NCI-H2081 treated with DMSO at 0.1 percent for 48 hours (cell line): ENCODE measurements at places on chromosomes 5 and 9.

GRCh38 chr5:152869971-152870370, 464.9 kb upstream of the NMUR2 start:
- DNase-seq, result no peak

DNA sequence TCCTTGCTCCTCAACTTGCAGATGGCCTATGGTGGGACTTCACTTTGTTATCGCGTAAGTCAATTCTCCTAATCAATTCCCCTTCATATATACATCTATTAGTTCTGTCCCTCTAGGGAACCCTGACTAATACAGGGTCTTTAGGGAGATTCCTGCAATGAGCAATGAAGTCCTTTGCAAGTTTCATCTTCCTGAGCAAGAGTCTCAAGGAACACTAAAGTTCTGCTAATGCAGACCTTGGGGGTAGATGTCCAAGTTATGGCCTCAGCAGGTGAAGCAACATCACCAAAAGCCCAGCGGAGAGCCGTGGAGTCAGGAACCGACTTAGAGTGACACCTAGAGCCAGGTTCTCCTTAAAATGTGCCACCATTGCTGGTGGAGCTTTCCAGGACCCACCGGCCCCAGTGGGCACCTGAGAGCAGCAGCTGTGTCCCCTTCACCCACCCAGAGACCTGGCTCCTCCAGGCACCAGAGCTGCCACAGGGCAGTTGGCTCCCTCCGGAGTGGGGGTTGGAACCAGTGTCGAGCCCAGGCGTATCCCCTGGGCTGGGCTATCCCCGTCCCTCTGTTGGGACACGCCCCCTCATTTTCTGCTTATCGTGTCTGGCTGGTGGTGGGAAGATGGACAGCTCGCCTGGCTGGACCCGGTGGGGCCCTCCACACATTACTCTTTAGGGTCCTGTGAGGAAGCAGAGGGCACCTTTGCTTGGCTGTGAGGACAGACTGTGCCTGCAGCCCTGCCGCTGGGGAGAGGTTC, 10.9 kb upstream of the FCN1 start:
- DNase-seq, result no peak

- no peak for DNase-seq
Measured at GRCh38 chr5:76986825-76987526, 34.1 kb downstream of the CRHBP start.

GRCh38 chr5:140136624-140137023, 10.9 kb downstream of the IGIP start:
- DNase-seq, result no peak

- no peak for DNase-seq
Measured at GRCh38 chr9:69535286-69535832, 136.8 kb downstream of the APBA1 start.

GRCh38 chr5:140875085-140876065, at the start of gene PCDHA12:
TSS of gene PCDHA12 (plus strand) at chr5:140875308. CDS start at chr5:140875473, 165 bp downstream.
- no peak for DNase-seq

- no peak for DNase-seq
Measured at GRCh38 chr9:95831810-95832209, 43.7 kb upstream of the ERCC6L2 start.

DNA sequence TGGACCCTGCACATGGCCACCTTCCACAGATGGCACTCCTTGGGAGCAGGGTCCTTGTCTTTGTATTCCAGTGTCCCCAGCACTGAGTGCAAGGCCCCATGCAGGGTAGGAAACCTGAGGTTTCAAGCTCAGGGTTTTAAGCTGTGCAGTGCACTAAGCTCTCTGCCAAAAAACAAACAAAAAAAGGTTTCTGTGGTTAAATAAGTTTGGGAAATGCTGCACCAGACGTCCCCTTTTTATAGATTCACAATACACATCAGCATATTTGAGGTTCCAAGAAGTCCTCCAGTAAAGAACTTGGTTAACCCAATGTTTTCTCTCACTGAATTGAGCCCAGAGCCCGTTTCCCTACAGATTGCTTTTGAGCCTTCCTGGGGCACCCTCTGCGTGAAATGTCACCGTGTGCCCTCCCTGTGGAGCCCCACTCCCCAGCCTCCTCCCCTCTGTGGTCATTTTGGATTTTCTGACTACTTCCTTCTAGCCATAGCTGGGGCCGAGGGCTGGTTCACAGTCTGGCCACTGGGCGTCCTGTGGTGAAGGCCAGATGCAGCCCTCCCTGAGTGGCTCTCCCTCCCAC, 17.1 kb downstream of the DELE1 start:
- no peak for DNase-seq

- no peak for DNase-seq
Measured at GRCh38 chr5:2991884-2992283, 240.4 kb upstream of the IRX2 start.

GRCh38 chr5:1546556-1546955, 22.8 kb upstream of the LPCAT1 start:
- no peak for DNase-seq

GRCh38 chr9:135565141-135565628, 3.6 kb downstream of the PAEP start:
- no peak for DNase-seq

DNA sequence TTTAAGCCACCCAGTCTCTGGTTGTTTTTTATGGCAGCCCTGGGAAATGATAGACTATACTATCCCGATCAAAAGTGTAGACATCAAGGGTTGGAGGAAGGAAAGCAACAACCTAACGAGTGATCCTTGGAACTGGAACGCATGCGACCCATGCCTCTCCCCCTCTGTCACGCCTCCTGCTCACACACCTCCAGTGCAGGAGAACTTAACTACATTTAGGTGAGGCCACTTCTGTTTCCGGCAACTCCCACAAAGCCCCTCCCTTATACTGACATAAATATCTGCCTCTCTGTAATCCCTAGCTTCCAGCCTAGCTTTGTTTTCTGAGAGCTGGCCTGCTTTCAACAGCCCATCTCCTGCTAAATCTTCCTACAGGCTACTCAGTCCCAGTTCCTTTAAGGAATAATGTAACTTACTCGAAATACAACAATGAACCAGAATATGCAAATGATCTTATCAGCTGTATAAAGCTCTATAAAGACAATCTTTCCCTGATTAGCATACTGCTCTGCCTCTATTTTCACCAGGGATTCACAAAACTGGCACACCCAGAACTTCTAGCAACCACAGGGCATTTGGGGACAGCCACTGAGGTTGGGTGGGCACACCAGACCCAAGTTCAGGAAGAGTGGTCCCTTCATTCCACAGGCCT, 73.9 kb downstream of the GABBR2 start:
- DNase-seq, result no peak

- no peak for DNase-seq
Measured at GRCh38 chr5:34707451-34708107, 51.5 kb downstream of the RAI14 start.

DNA sequence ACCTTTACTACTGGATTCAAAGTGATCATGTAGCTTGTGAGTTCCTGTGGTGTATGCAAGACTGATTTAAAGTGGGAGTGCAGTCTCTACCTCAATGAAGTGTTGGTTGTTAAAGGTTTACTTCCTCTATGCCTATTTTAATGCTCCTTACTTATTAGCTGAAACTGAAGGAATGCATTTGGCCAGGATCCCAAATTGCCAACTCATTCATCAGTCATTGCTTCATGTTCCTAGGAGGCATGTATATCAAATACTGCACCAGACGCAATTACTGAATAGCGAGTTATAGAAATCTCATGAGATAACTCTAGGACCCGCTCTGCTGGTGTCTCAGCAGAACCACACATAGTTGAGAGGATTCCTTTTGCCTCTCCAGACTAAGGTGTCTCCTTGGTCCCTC, 143.0 kb upstream of the RPS23 start:
- DNase-seq, result no peak

DNA sequence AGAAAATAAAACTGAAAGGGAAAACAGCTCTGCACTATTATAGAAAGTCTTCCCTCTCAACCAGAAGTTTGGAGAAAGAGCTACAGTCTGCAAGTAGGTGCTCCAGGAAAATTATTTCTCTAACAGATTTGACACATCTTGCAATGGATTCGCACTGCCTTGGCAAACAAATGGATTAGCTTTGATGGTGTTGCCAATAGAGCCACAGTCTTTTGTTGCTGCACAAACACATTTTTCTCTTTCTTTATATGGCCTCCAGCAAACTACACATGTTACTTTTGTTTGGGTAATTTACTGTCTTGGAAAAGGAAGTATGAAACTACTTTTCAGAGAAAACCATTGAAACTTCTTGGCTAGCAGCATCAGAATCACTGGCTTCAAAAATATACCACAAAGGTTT, 523.1 kb downstream of the EFNA5 start:
- DNase-seq, result no peak

DNA sequence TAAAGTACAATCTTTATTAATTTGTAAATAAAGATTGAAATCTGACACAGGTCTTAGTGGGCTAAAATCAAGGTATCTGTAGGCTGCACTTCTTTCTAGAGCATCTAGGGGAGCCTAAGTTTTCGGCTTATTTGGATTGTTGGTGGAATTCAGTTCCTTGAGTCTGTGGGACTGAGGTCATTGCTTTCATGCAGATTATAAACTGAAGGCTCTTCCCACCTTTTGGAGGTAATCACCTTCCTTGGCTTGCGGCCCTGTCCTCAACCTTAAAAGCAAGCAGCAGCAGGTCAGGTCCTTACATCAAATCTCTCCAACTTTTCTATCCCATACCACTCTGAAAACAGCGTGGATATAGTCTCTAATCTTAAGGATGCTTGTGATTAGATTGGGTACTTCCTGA, 25.9 kb downstream of the MAT2B start:
- no peak for DNase-seq

GRCh38 chr5:27594141-27594540, 555.8 kb upstream of the CDH9 start:
- DNase-seq, result peak; percentile 9

GRCh38 chr9:20786807-20787206, 102.7 kb downstream of the FOCAD start:
- DNase-seq, result no peak

- DNase-seq, result no peak
Measured at GRCh38 chr9:81898851-81899250, 29.4 kb upstream of the SPATA31D4 start.

- DNase-seq, result no peak
Measured at GRCh38 chr5:145637396-145637795, 197.7 kb downstream of the PRELID2 start.

- peak; percentile 10 for DNase-seq
Measured at GRCh38 chr5:4879693-4880303, 260.3 kb upstream of the ADAMTS16 start.

GRCh38 chr5:173916233-173916632, 28.1 kb downstream of the CPEB4 start:
- no peak for DNase-seq

- DNase-seq, result no peak
Measured at GRCh38 chr5:174189654-174190541, 144.4 kb downstream of the NSG2 start.

DNA sequence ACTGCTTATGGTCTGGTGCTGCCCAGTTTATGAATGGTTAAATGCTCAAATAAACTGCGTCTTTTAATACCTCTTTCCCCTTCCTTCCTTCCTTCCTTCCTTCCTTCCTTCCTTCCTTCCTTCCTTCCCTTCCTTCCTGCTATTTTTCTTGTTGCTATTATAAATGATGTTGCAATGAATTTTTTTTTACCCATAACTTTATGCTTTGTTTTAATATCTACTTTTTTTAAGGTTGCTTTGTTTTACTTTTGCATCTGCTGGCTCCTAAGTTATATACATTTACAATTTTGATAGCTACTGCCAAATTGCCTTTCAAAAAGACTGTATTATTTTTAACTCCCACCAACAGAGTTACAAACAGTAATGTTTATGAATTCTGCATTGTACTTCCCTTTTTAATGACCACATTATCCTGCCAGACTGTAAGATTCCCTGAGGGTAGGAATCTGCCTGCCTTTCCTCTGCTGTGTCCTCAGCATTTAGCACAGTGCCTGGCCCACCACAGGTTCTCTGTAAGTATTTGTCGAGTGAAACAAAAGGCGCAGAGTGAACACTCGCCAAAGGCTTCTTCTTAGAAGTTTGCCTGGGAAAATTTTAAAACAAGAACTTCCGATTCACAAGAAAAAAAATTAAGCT, 36.9 kb downstream of the KIF4B start:
- DNase-seq, result no peak

GRCh38 chr5:143226361-143226760, 177.1 kb downstream of the NR3C1 start:
- no peak for DNase-seq
